ENCODE measurements at places on chromosomes 2 and 18. TPM values are rescaled to one million over a fixed set of nuclear protein-coding genes. Genes with fewer than 3 reads are reported as not detected.

The SALL3 gene
- polyA plus RNA-seq: 0.24 TPM

The ERCC3 gene
- 112 TPM for polyA plus RNA-seq

The TSHZ1 gene
- 0.40 TPM for polyA plus RNA-seq

The CAPG gene
- polyA plus RNA-seq: not detected

The ELOA2 gene
- not detected for polyA plus RNA-seq

The POTEJ gene
- 0.16 TPM for polyA plus RNA-seq

The CPO gene
- polyA plus RNA-seq: 1.2 TPM

The DQX1 gene
- 0.78 TPM for polyA plus RNA-seq

The CD207 gene
- polyA plus RNA-seq: not detected

The CYTIP gene
- not detected for polyA plus RNA-seq

The DSG1 gene
- polyA plus RNA-seq: not detected

The SETBP1 gene
- polyA plus RNA-seq: 13.7 TPM

The PROKR1 gene
- 0.06 TPM for polyA plus RNA-seq

The NT5C1B gene
- not detected for polyA plus RNA-seq

The CHRND gene
- not detected for polyA plus RNA-seq

The KYNU gene
- polyA plus RNA-seq: 0.18 TPM

The CYRIA gene
- 64.0 TPM for polyA plus RNA-seq

The PLCL1 gene
- polyA plus RNA-seq: 6.8 TPM

The FKBP1B gene
- polyA plus RNA-seq: 183 TPM

The EFHD1 gene
- polyA plus RNA-seq: not detected

The KCNF1 gene
- 12.9 TPM for polyA plus RNA-seq

The FAM237A gene
- polyA plus RNA-seq: not detected
